ENCODE measurements at places on chromosomes 16 and 17. TPM values are rescaled to one million over a fixed set of nuclear protein-coding genes. Genes with fewer than 3 reads are reported as not detected.

The GRAPL gene
- under 0.01 TPM for total RNA-seq

The SPEM3 gene
- total RNA-seq = not detected

The GJC1 gene
- 19.3 TPM for total RNA-seq

The HSD3B7 gene
- 32.9 TPM for total RNA-seq

The KATNB1 gene
- 15.2 TPM for total RNA-seq

The MMP2 gene
- 1,311 TPM for total RNA-seq

The TRIM37 gene
- 43.7 TPM for total RNA-seq

The TP53 gene
- 24.7 TPM for total RNA-seq

The KRTAP4-9 gene
- total RNA-seq = not detected

The MPP3 gene
- 6.9 TPM for total RNA-seq

The NOTUM gene
- 0.51 TPM for total RNA-seq

The SLC47A2 gene
- total RNA-seq = not detected
